Esophagus squamous epithelium (tissue), 5 donors: ENCODE measurements at places on chromosomes 2 and 18.

- DNase-seq = no peak
These were observed 63.1 kb downstream of the PARD3B start for GRCh38 chr2:204608237-204608939.

DNA sequence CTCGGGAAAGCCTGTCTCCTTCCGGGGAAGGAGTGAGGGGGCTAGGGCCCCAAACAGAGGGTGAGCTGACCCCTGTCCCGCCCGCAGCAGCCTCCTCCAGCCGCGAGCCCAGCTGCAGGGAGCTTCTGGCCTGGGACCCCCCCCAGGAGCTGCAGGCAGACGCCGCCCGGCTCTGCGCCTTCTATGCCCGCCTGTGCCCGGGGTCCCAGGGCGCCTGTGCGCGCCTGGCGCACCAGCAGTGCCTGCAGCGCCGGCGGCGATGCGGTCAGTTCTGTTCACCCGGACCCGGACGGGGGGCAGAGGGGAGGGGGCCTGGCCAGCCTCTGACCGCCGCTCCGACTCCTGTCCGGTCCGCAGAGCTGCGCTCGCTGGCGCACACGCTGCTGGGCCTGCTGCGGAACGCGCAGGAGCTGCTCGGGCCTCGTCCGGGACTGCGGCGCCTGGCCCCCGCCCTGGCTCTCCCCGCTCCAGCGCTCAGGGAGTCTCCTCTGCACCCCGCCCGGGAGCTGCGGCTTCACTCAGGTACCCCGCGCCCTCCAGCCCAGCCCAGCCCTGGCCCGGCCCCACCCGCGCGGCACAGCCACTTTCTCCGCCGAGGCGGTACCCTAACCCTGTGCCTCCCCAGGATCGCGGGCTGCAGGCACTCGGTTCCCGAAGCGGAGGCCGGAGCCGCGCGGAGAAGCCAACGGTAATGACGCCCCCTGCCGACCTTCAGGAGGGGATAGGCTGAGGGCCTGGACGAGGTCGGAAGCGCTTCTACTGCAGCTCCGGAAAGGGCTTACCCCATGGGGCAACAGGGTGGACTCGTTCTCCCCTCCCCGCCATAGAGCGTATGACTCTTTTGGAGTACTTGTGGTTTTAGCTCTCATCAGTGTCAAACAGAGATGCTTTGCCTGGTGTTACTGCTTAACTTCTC, 2.0 kb upstream of the CHRND start:
- no peak for DNase-seq

DNA sequence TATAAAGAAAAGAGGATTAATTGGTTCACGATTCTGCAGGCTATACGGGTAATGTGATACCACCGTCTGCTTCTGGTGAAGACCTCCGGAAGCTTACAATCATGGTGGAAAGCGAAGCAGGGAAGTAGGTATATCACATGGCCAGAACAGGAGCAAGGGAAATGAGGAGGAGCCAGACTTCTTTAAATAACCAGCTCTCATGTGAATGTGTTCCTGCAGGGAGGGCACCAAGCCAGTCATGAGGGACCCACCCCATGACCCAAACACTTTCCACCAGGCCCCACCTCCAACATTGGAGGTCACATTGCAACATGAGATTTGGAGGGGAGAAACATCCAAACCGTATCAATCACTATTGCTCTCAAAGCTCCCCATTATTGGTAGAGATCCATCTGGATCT, 61.8 kb downstream of the EFEMP1 start:
- DNase-seq = no peak

- DNase-seq = no peak
These were observed 19.8 kb downstream of the HDAC4 start for GRCh38 chr2:239380831-239381708.

DNA sequence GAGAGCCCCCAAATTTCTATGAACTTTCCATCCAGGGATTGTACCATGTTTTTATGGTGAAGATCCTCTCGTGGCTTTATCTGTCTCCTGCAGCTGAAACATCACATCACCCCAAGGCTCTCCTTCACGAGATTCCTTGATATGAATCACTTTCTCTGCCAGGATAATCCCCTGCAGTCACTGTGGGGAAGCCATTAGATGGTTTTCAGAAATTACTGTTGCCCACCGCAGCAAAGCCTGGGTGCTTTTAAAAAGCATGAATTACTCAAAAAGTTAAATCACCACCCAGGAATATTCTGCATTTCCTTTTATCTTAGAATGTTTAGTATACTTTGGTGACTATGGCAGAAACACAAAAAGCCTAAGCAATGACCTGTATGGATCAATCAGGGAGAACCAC, 428.4 kb upstream of the SLC14A2 start:
- no peak for DNase-seq
